ENCODE measurements at places on chromosomes 11 and 22.

- DNase-seq = no peak
These were observed 11.7 kb upstream of the MPEG1 start for GRCh38 chr11:59224351-59224928.

GRCh38 chr11:9617940-9618339, 44.5 kb downstream of the WEE1 start:
- DNase-seq = no peak

GRCh38 chr11:119371778-119372182, 9.7 kb downstream of the USP2 start:
- no peak for DNase-seq

GRCh38 chr22:39266398-39267030, 21.7 kb upstream of the PDGFB start:
- DNase-seq = no peak

DNA sequence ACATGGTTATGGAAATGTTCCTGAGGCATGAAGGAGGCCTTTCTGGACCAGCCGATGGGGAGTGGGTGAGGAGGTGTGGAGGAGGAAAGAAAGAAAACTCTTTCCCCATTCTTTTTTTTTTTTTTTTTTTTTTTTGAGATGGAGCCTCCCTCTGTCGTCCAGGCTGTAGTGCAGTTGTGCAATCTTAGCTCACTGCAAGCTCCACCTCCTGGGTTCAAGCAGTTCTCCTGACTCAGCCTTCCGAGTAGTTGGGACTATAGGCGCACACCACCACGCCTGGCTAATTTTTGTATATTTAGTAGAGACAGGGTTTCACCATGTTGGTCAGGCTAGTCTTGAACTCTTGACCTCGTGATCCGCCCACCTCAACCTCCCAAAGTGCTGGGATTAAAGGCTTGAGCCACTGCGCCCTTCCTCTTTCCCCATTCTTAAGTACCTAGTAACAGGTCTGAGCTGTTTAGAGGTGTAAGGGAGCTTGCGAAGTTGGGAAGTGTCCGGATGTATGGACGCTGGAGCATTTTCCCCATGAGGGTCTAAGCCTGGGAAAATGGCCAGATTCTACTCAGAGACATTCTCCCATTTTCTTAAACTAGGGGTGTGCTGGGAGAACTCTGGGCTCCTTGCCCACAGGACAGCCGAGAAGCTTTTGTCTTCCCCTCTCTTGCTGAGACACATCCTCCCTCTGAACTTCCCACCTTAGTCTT, 135.8 kb downstream of the TEAD1 start:
- DNase-seq = no peak

DNA sequence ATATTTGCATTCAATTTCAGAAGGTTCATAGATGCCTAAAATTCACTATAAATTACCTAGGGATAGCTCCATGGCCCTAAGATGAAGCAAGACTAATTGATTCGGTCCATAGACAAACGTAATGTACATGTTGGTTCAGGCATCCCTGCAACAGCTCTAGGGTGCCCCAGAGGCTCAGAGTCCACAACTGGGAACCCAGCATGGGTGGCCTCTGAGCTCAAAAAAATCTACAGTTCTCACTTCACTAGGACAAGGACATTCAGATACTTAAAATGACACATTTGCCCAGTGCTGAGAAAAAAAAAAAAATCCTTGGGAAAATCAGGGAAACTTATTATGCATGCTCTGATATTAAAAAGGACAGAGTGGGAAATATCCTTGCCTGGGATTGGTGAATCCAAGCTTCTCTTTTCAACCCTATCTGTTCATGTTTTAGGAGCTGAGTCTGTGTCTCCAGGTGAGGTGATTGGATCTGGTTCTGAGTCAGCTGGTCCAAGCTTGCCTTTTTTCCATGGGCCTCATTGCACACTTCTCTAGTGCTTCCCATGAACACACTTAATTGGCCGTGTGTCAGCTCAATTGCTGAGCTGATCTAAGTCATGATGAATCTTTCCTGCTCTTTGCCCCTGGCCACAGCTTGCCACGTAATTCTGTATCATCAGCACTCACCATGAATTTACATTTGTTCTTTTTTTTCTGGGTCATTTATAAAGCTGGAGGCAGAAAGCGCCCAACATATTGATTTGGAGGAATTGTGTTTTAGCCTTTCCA, 116.3 kb upstream of the RCN1 start:
- no peak for DNase-seq

DNA sequence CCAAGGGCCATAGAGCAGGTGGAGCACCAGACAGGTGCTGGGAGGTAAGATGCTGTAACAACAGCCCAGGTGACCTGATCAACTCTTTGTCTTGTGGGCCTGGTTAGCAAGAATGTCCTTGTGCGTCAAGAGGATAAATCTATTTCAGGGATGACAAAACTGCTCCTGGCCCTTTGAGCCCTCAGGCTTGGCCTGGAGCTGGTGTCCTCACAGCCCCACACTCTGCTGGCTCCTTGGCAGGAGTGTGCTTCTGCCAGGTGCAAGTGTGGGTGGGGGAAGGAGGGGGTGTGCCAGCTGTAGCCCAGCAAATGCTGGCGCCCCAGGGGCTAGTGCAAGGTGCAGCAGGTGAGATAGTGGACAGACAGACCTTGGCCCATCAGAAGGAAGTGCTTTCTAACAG, 19.5 kb downstream of the AMPD3 start:
- DNase-seq = no peak

GRCh38 chr11:75802913-75803820, 11.8 kb upstream of the UVRAG start:
- peak; percentile 45 for DNase-seq

- no peak for DNase-seq
These were observed 922 bp upstream of the CSNK1E start for GRCh38 chr22:38317995-38318715.

- no peak for DNase-seq
These were observed 2.3 kb upstream of the INPPL1 start for GRCh38 chr11:72222106-72222891.

DNA sequence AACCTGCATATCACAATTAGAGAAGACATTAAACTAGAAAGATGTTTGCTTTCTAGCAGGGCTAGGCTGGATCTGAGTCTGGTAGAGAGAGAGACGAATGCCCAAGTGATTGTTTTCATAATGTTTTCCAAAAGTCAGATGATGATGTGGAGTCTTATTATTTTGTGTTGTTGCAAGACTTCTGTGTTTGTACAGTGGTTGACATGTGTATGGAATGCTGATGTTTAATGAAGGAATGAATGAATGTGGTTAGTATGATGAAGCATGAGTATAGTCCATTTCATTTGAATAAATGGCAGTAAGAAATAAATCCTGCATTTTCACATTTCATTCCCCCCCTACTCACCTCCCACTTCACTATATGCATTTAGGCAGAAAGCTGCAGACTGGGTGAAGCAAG, 69.6 kb downstream of the PPP2R1B start:
- no peak for DNase-seq

GRCh38 chr11:102546427-102546826, 15.9 kb upstream of the MMP7 start:
- no peak for DNase-seq

DNA sequence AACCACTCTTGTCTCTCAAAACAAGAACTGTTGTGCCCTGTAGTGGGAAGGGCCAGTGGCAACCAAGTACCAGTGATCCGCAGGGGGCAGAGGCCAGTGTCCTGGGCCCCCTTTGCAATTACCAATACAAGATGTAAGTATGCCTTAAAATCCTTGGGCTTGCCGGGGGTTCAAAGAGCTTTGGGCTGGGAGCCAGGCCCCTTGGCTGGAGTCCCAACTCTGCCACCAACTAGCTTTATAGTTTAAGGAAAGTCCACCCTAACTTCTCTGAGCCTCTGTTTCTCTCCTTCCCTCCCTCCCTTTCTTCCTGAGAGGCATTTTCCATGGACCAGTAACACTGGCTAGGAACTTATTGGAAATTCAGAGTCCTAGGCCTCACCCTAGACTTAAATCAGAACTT, 15.5 kb downstream of the CLMP start:
- no peak for DNase-seq

DNA sequence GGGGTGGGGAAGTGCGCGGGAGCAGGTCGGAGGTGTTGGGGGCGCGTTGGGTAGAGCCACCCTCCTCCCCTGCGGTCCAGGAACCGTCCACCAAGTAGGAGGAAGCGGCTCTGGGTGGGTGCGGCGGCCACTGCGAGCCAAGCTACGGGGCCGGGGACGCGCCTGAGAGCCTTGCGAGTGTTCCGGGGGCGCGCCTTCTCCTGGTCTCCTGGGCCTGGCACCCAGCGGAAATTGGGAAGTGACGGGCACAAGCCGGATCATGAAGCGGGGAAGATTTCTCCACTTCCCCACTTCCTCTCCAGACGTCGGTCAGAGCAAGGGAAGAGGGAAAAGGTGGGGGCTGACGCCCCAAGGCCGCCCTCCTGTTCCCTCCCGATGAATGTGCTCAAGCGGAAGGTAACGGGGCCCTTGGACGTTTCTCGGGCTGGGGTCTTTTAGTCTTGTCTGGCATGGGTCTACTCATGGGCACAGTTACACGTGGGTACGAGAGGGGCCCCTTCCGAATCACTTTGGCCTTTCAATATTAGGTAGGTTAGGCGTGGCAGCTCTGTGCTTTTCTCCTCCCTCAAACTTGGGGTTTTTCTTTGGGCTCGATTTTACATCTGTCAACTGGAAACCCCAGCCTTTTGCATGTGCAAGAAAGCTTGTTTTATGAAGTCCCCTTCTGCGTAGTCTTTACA, 865 bp downstream of the RBM14 start:
- peak; percentile 22 for DNase-seq

DNA sequence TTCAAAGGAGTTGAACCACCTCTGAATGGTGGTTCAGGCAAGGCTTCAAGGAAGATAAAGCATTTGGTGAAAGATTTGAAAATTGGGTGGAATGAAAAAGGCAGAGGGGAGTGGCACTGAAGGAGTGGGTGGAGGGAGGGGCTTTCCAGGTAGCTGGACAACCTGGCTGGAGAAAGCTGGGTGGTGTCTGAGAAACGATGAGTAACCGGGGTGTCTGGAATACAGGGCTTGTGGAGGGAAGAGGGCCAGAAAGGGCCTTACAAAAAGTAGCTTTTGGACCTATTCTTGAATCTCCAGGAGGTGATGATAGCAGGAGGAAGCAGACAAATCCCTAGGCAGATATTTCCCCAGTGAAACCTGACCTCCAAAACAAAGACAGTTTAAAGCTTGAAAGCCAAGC, 99.3 kb downstream of the RASSF10 start:
- no peak for DNase-seq

- no peak for DNase-seq
These were observed 179.3 kb downstream of the CEP164 start for GRCh38 chr11:117506971-117507370.

DNA sequence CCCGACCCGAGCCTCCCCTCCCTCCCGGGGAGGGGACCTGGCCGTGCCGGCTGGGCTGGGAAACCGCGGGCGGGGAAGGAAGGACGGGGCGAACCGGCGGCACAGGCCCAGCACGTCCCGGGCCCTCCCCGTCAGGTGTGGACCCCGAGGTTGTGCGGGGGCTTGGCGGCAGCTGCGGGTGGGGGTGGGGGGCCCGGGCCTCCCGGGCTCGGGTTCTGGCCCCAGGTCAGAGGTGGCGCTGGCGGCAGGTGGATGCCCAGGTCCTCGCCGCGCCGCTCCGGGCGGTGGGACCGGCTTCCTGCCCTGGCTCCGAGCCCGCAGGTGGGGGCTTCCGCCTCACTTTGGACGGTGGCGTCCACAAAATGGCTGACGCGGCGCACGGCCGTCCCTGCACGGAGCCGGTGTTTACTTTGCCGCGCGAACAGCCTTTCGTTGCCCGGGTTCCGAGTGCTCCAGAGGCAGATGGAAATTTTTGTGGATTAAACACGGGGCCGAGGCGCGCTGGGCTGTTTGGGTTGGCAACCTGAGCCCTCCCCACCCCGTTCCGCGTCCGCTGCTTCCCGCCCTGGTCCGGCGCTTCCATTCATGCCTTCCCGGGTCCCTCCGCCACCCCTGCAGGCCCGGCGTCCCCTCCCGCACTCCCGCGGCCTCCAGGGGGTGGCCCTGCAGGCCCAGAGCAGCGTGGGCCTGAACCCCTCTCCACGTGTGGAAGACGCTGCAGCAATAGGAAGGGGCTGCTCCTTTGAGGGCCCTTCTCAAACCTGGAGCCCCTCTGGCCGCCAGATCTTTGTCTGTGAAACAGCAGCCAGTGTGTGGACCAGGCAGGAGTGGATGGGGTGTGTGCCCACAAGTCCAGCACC, 92.0 kb upstream of the KCNQ1OT1 start:
- DNase-seq = peak; percentile 10

DNA sequence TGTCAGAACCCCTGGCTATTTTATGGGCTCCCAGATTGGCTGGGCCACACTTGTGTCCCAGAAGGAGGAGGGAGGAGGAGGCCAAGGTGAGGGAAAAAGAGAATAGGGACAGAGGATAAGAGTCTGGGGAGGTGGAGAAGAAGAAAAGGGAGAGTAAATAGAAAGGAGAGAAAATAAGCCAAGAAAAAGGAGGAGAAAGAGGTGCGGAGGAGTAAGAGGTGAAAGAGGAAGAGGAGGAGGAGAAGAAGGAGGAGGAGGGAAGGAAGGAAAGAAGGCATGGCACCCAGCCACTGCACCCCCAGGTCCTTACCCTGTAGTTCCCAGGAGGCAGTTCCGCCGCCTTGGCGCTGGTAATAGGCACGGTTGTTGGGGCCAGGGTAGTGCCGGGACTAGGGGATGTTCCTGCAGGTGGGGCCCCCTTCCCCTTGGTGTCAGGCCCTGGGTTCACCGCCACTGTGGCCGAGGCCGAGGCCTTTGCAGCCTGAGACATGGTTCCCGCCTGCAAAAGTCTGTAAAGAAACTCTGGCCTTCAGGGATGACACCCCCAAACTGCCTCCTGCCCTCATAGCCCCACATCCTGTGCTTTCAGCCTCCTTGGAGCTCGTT, 1.9 kb downstream of the CRYBB1 start:
- no peak for DNase-seq

DNA sequence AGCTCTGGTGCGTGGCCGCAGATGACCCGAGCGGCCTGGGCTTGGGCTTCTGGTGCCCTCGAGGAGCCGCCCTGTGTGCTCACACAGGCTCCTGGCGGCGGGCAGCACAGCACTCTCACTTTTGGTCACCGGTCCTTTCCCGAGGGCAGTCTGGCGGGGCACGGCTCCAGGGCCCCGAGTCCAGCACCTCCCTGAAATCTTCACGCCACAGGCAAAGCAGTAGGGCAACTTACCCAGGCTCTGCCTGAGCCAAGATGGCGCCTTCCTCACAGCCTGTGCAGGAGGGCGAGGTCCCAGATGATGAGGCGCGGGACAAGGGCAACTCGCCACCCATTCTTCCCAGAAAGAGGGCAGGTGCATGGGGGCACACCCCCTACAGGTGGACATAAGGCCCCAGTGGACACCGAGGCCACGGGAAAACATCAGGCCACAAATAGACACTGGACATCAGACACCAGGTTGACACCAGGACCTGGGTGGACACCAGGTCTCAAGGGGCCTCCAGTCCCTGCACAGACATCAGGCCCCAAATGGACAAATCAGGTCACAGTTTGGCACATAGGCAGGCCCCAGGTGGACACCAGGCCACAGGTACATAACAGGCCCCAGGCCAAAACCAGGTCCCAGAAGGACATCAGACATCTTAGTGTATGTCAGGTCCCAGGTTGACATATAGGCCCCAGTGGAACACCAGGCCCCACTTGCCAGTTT, 57.6 kb upstream of the SEPTIN5 start:
- no peak for DNase-seq

DNA sequence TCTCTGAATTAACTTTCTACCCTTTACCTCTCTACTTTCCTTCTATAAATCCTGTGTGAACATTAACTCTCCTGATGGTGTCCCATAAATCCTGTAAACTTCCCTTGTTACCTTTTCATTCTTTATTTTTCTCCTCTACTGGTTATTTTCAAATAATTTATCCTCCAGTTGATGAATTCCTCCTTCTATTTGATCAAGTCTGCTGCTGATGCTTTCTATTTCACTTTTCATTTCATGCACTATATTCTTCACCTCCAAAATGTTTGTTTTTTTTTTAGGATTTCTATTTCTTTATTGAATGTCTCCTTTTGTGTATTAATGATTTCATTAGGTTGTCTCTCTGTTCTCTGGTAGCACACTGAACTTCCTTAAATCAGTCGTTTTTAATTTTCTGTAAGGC, 68.6 kb downstream of the KCNQ1OT1 start:
- DNase-seq = no peak
